ENCODE measurements at places on chromosomes 11 and 22. TPM values are rescaled to one million over a fixed set of nuclear protein-coding genes. Genes with fewer than 3 reads are reported as not detected.

Gene VPREB1
- not detected for total RNA-seq

Gene TRPM5
- under 0.01 TPM for total RNA-seq

Gene GAB2
- total RNA-seq = 7.0 TPM

Gene SOX10
- not detected for total RNA-seq

Gene KIRREL3
- total RNA-seq = 17.8 TPM

Gene PGA5
- total RNA-seq = not detected

Gene CTSF
- total RNA-seq = 11.1 TPM

Gene NAV2
- total RNA-seq = 59.7 TPM

Gene IL18
- 1.1 TPM for total RNA-seq

Gene ALDH3B2
- total RNA-seq = 6.7 TPM

Gene ART1
- total RNA-seq = not detected

Gene CDC45
- 5.5 TPM for total RNA-seq

Gene PIWIL4
- total RNA-seq = 2.3 TPM

Gene SCN4B
- total RNA-seq = 0.43 TPM

Gene GRM5
- total RNA-seq = not detected

Gene GLYAT
- not detected for total RNA-seq

Gene SELENOO
- 20.4 TPM for total RNA-seq

Gene RASL10A
- under 0.01 TPM for total RNA-seq

Gene DNAJB7
- total RNA-seq = not detected

Gene ARHGAP8
- total RNA-seq = 9.0 TPM

Gene NFRKB
- 22.0 TPM for total RNA-seq

Gene WNT7B
- total RNA-seq = not detected

All from placental epithelial cell (primary cell).